ENCODE measurements at places on chromosomes 2 and 18.

- peak; percentile 78 for DNase-seq
Observed at GRCh38 chr2:173644146-173644545, 289.5 kb downstream of the CDCA7 start.

DNA sequence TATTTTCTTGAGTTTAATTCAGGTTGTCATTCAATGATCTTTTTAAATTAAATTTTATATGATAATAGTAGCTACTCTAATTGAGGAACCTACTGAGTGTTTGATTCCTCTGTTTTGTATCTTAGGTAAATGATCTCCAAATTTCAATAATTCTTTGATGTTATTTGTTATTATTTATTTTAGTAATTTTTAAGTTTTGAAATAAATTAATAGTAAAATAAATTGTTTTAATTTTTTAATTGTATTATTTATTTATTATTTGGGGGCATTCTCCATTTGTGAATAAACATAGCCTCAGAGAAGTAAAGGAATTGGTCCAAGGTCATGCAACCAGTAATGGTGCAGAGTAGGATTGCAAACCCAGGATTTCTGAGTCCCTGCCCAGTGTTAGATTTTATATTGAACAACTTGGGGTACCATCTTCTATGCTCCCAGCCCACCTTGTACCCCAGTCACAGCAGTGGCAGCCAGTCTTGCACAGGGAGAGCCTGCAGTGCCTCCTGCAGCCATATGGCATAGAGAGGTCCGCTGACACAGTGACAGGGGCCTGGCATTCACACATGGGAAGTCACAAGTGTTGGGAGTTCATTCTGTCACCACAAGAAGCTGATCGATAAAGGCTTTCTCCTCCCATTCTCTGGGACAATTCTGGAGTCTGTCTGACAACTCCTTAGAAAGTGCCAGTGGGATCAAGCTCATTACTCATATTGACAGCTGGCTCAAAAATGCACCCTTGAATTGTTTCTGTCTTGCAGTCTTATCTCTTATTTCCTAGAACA, 110.0 kb upstream of the ETAA1 start:
- DNase-seq = no peak

GRCh38 chr18:78664048-78664447, 315.6 kb upstream of the SALL3 start:
- DNase-seq = no peak

- DNase-seq = no peak
Observed at GRCh38 chr2:122129399-122129798, 373.9 kb downstream of the TSN start.

- peak; percentile 61 for DNase-seq
Observed at GRCh38 chr2:127953128-127953718, 67.5 kb upstream of the AMMECR1L start.

DNA sequence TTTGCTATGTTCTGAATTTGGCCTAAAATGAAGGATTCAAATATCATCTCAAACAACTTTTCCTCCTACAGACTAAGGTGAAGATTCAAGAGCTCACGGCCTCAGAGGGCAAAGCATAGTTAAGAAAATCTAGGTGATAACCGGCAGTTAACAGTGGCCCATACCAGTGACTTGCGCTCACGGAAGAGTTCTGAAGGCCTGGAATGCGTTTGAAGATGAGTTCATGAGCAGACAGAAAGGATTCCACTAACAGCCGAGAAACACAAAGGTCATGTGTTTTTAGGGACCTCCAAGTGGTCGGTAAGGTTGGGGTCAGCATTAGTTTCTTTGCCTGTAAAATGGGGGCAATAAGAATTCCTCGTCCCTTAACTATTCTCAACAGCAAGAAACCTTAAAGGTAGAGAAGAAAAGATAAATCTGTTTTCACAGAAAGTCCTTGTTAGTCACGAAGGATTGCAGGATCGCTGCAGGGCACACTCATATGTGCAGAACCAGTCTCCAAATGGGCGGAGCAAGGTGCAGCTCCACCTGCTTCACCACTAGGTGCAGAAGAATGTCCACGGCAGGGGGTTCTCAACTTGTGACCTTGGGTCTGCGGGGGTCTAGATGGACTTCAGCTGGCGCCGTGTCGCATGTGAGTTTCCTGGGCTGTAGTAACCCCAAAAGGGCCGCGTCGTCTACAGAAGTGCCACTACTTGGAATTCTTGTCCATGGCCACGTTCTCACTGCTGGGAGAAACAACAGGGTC, 708 bp upstream of the RPIA start:
- DNase-seq = peak; percentile 2

DNA sequence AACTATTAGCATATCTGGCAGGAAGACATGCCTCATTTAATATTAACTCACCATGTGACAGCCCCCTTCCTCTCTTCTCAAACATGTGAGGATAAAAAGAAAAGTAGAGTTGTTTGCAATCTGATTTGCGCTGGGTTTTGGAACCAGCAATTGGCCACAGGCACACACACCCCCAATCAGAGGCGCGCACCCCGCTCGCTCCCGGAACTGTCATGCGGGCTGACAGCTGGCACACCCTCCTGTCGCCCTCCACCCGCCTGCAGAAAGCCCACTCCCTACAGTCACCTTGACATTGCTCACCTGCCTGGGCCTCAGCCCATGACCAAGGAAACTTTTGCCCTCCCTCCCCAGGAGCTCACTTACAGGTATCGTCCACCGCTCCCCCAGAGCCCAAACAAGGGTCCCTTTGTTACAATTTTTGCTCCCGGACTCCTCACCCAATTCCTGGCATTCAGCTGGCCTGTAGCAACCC, 1.1 kb downstream of the COBLL1 start:
- no peak for DNase-seq

- DNase-seq = no peak
Observed at GRCh38 chr2:18230668-18231067, 329.8 kb downstream of the RDH14 start.

DNA sequence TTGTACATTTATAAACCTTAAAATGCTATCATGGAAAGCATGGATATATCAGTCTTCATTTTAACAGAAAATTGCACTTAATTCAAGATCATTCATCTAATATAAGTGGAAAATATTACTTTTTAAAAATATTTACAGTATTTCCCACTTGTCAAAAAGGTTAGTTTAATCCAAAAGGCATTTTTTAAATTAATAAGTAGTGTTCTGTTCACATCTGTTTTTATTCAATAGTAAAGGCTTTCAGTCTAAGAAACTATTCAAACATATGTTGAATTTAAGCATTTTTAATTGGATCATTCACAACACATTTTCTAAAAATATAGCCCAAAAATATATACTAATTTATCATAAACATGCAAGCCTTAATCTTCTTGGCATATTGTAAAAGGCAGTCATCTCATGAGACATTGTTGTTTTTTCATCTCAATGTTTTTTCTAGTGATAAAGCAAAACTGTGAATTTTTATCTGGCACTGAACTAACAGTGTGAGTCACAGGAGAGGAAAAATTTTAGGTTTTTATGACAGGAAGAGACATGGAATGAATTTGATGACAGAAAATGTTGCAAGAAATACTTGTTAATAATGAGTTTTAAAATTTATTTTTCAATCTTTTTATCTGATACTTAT, 1642.5 kb upstream of the TMEFF2 start:
- DNase-seq = no peak

- DNase-seq = no peak
Observed at GRCh38 chr2:109721626-109722025, 72.5 kb upstream of the RGPD5 start.

DNA sequence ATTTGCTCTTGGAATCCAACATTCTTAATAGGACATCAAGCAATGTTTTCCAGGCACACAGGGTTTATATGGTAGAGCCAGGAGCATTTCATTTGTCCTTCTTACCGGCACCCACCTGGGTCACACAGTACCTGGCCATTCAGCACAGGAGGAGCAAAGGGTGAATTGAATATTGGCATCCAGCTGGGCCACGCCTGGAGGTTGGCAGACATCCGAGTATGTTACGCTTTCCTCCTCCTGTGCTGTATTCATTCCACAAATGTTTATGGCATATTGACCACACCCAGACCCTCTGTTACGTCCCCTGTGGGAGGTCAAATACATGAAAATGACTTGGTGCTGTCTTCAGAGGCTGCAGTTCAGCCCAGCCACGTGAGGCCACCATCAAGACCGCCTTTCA, 206.2 kb downstream of the RTP5 start:
- DNase-seq = no peak

DNA sequence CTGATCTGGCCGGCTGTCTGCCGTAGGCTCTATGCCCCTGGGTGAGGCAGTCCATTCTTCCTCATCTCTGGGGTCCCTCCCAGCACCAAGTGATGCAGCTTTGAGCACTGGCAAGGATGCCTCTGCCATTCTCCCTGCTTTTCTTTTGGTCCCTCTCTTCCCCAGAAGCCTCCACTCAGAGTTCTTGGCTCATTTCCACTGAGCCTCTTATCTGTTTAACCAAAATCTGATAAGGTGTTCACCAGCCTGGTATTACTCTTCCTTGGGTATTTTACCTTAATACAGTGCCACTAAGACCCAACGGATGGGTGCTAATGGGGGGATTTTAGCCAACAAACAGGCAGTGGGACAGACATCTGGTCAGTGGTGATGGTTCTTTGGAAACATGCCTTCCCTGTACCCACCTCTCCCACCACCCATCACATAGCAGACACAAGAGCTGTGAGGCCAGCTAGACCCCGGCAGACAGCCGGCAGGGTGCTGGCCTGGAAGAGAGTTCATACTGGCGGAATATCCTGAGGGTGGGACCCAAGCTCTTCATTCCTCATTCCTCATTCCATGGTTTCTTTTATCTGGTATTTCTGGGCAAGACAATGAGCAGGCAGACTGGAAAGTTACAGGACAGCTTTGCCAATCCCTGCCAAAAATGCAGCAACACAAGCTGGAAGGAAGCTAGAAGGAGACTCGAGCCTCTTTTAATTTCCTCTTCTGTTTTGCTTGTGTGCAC, 34.6 kb downstream of the ZBTB7C start:
- DNase-seq = no peak

GRCh38 chr2:161900241-161900640, 173.8 kb downstream of the DPP4 start:
- DNase-seq = no peak

DNA sequence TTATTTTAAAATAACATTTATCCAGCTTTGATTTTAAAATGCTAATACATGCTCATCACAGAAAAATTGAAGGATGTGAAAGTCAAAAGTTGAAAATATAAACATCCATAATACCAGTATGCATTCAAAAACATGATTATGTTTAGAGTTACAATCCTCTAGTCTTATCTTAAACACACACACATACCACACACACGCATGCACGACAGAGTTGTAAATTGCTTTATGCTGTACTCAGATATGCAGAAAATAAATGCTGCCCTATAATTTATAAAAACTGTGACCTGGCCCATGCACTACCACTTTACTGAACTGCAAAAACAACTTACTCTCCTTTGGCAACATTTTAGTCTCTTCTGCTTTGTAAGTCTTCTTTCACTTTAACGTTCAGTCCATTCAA, 793.0 kb upstream of the FANCL start:
- DNase-seq = no peak

GRCh38 chr18:65990944-65991708, 240.3 kb downstream of the CDH7 start:
- DNase-seq = no peak

- no peak for DNase-seq
Observed at GRCh38 chr2:17036361-17036760, 370.7 kb upstream of the CYRIA start.

GRCh38 chr2:17800693-17801458, 15.4 kb upstream of the MSGN1 start:
- no peak for DNase-seq

DNA sequence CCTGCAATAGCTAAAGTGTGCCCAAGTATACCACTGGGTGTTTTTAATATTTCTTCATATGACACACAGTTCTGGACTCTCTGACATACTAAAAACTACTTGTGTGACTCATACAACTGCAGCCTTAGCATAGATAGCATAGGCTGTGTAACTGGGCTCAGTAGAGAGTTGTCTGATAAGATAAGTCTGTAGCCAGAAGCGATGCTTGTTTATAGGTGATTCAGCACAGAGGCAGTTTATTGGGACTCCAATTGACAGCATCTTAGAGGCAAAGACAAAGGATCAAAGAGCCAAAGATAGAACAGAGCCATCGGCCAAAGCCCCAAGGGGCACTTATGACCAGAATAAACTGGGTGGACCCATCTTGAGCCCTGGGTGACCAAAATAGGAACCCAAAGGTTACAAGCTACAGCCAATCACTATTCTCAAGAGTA, 42.3 kb downstream of the AAK1 start:
- peak; percentile 97 for DNase-seq

Data from IMR-90 (cell line).